ENCODE measurements at places on chromosomes 7 and 10.

DNA sequence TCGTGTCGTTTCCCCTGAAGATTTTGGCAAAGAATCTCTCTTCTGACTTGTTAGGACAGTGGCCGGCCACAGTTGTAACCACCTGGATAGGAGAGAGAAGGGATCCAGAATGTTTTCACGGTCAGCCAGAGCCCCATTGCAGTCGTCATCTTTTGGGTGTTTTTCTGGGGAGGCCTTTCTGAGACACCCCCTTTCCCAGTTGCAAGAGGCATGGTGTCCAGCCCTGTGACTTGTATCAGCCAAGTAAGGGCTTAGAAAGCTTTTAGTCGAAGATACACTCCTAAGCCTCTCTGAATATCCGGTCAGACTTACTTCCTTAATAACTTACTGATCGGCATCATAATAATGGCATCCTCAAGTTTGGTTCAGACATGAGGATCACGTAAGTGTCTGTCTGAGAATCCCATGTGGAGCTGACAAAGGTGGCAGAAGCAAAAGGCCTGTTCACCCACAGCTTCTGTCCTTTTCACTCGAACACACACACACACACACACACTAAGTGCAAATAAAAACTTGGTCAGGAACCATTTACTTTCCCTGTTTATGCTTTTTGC is 435.7 kb upstream of the GALNT17 start:
- peak; percentile 53 for DNase-seq

DNA sequence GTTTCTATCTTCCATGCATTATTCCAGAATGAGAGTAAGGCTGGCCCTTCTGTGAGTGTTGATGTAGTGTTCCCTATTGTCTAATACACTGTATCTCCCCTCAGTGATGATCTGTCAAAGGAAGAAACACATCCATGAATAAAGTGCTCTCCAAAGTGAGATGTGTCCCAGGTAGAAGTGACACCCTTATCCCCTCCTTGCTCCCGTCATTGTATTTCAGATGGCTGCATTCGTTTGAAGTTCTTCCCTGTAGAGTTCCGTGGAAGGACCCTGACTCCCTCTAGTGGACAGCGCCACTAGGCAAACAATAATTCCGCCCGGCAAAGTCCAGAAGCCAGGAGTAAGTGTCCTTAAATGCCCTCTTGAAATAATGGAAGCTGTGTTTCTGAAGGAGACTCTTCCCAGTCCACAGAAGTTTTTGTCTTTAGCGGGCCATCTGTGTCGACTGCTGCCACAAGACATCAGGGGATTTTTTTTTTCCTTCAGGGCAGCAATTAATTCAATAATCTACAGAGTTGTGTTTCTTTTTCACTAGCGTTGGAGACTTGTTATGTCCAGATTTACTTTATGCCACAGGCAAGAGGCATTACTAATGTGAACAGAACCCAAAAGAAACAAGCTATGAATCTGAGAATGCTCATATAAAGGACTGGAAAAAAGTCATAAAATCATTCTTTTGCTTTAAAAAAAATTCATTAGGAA is 64.6 kb downstream of the THNSL1 start:
- peak; percentile 81 for DNase-seq

- DNase-seq = no peak
Observed at GRCh38 chr10:132589015-132589414, 51.4 kb downstream of the INPP5A start.

- DNase-seq = no peak
Observed at GRCh38 chr7:75722373-75722772, 16.4 kb downstream of the HIP1 start.

DNA sequence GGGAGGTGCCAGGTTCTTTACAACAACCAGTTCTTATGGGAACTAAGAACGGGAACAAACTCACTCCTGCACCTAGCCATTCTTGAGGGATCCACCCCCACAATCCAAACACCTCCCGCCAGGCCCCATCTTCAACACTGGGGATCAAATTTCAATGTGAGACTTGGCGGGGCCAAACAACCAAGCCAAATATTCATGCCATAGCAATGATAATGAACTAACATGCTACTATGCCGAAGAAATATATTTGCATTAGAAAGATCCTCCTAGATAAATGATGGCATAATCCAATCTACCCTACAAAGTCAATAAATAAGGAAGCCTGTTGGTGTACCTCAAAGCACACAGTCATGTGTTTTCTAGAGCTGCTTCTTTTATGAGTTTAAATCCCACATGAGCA is 57.6 kb downstream of the CCDC71L start:
- DNase-seq = no peak

DNA sequence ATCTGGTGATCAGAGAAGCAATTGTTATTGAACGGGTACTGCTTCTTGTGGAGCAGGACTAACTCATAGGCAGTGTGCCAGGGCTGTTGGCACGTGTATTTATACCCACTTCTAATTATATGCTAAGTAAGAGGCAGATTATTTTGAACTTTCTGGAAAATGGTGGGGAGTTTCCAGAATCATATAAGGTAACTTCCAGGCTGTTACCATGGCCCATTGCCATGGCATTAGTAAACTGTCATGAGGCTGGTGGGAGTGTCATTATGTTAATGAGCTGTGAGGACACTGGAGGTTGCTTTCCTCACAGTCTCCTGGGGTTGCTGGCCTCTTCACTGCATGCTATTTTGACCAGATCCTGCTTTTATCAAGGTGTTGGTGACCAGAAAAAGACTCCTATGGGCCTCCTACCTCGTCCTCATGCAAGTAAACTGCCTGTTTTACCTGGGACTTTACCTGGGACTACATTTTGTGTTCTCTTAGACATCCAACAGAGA is 122.6 kb downstream of the KCND2 start:
- no peak for DNase-seq

DNA sequence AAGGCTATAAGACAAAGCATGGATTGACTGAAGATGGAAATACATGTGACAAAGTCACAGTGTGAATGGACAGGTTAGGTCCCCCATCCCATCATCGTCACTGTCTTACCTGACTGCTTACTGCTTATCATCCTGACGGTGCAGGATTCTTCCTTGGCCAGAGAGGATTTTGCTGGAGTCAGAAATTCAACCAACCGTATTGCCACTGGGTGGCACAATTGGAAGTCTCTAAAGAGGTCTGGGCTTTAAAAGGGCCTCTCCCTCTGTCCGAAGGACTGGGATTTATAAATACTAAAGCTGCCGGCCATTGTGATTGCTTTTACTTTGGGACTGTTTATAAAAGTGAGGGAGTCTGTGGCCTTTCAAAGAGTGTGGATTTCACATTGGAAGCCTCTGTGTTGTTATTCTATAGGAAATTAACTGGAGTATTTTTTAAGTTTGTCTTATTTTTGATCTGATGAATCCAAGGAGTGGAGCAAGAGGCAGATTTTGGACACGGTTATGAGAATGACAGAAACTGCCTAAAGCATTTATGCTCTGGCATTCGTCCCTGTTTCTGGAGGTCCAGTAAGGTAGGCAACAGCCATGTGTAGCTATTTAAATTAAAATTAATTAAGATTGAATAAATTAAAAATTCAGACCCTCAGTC is 113.3 kb upstream of the CREB5 start:
- peak; percentile 50 for DNase-seq

DNA sequence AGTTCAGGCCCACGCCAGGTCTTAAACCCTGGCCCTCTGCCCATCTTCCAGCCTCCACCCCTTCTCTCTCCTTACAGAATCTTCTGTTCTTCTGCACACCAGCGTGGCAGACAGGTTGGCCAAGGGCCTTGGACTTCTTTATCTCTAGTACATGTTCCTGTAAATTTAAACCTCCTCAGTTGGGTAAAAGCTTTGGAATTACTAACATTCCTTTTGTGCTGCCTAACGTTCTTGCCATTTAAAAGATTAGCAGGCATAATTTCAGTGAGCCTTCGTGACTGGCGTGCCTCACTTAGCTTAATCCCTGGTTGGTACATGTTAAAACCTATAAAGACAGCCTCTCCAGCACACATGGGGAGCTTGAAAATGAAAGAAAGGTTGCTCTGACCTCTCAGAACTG is 192.2 kb downstream of the CUX1 start:
- DNase-seq = no peak

DNA sequence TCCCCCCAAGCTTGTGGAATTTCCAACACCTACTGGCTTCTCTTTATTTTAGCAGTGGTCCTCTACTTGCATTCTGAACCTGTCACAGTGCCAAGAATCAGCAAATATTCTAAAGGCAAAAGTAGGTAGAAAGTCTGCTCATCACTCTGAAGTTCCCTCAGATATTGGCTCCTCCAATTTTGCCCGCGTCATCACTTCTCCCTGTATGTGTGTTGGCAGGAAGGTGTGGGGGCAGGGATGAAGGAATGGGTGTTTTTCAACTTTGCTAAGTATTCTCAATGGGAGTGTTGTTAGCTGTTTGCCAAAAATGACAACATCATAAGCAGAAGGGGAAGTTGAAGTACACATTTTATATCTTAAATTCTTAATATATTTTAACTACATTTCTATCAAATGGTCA is 226.2 kb downstream of the POLR1F start:
- DNase-seq = no peak

DNA sequence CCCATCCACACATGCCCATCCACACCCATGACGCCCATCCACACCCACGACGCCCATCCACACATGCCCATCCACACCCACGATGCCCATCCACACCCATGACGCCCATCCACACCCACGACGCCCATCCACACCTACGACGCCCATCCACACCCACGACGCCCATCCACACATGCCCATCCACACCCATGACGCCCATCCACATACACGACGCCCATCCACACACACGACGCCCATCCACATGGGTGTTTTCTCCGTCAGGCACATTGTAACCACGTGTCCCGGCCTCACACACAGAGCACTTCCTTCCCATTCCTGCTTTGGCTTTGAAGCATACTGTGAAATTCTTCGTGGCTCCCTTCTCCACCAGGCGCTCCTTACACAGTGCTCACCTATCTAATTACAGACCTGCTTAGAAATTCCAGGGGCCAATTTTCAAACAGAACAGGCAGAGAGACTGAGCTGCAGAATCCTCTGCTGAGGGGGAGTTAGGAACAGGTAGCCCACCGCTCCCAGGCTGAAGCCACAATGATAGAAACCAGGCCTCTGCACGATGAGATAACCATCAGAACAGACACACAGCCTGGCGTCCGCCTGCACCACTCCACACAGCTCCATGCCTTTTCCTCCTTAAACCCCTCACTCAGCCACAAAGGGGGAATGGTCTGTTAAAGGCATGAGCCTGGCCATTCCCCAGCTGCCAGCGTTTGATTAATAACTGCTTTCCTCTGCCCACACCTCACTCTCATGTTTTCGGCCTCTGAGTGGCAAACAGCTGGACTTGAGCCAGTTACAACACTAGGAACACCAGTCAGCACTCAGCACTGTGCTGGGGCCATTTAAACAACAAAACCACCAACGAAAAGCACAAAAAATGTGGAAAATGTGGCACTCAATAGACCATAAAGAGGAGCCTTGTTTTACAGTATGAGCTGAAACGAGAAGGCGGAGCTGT is 501.6 kb downstream of the PTPRN2 start:
- DNase-seq = no peak

- DNase-seq = no peak
Observed at GRCh38 chr10:92846-93245, 42.4 kb upstream of the ZMYND11 start.

- DNase-seq = no peak
Observed at GRCh38 chr10:104811166-104811565, 170.1 kb downstream of the SORCS3 start.

Measured in HT1080 (cell line).